ENCODE measurements at places on chromosomes 6 and 20. TPM values are rescaled to one million over a fixed set of nuclear protein-coding genes. Genes with fewer than 3 reads are reported as not detected.

ABHD16B gene
- not detected for total RNA-seq

PRSS16 gene
- 0.62 TPM for total RNA-seq

FAM217B gene
- 13.5 TPM for total RNA-seq

VGLL2 gene
- not detected for total RNA-seq

CDSN gene
- total RNA-seq: not detected

C6orf132 gene
- 0.06 TPM for total RNA-seq

ZNF311 gene
- total RNA-seq: not detected

PRPH2 gene
- not detected for total RNA-seq

OOEP gene
- 0.49 TPM for total RNA-seq

FERMT1 gene
- total RNA-seq: not detected

CASS4 gene
- 23.5 TPM for total RNA-seq

KAT14 gene
- 7.8 TPM for total RNA-seq

HNF4A gene
- total RNA-seq: not detected

CEP162 gene
- 2.6 TPM for total RNA-seq

PLN gene
- total RNA-seq: not detected

ZBTB22 gene
- 8.8 TPM for total RNA-seq

PHACTR3 gene
- total RNA-seq: not detected

IBTK gene
- total RNA-seq: 9.9 TPM

GPR6 gene
- not detected for total RNA-seq

SLC24A3 gene
- total RNA-seq: not detected

ITCH gene
- 55.2 TPM for total RNA-seq

PDE7B gene
- total RNA-seq: 0.11 TPM

SPDEF gene
- total RNA-seq: 0.22 TPM

HSPA1L gene
- 1.2 TPM for total RNA-seq

TUBB1 gene
- total RNA-seq: not detected

SGK2 gene
- 0.76 TPM for total RNA-seq

WFDC2 gene
- total RNA-seq: not detected

SLC22A1 gene
- total RNA-seq: 0.67 TPM

ALDH8A1 gene
- total RNA-seq: 2.4 TPM

HLA-B gene
- 10,002 TPM for total RNA-seq

CALHM4 gene
- total RNA-seq: not detected

ERVFRD-1 gene
- total RNA-seq: not detected

ZNF76 gene
- 57.8 TPM for total RNA-seq

NCOA5 gene
- total RNA-seq: 9.6 TPM

TRIM38 gene
- 13.2 TPM for total RNA-seq

SMAP1 gene
- 21.8 TPM for total RNA-seq

VWA7 gene
- 0.65 TPM for total RNA-seq

Measured in CD8-positive, alpha-beta T cell (primary cell).